ENCODE measurements at places on chromosomes 4 and X.

DNA sequence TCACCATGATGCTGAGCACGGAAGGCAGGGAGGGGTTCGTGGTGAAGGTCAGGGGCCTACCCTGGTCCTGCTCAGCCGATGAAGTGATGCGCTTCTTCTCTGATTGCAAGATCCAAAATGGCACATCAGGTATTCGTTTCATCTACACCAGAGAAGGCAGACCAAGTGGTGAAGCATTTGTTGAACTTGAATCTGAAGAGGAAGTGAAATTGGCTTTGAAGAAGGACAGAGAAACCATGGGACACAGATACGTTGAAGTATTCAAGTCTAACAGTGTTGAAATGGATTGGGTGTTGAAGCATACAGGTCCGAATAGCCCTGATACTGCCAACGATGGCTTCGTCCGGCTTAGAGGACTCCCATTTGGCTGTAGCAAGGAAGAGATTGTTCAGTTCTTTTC is 4.0 kb downstream of the HNRNPH2 start:
- no peak overlapping the region for H3K4me3 ChIP-seq
- no peak for DNase-seq
- peak overlapping the region; percentile 85 for H3K27ac ChIP-seq
- peaks cover 5% of the 10 kb centered on the region for H3K36me3 ChIP-seq

- no peak for DNase-seq
- no peaks in the 10 kb centered on the region for H3K36me3 ChIP-seq
- H3K4me3 ChIP-seq, result no peak overlapping the region
- no peaks in the 10 kb centered on the region for H3K4me1 ChIP-seq
- H3K27me3 ChIP-seq, result no peaks in the 10 kb centered on the region
- no peak overlapping the region for H3K27ac ChIP-seq
Observed at GRCh38 chr4:138736362-138736761, 279.2 kb upstream of the NOCT start.

- H3K4me3 ChIP-seq, result no peak overlapping the region
- H3K27ac ChIP-seq, result no peak overlapping the region
- H3K4me1 ChIP-seq, result no peaks in the 10 kb centered on the region
- DNase-seq, result no peak
- H3K27me3 ChIP-seq, result no peaks in the 10 kb centered on the region
- H3K36me3 ChIP-seq, result no peaks in the 10 kb centered on the region
Observed at GRCh38 chrX:111467896-111468295, 43.5 kb upstream of the SERTM2 start.

GRCh38 chr4:180790471-180790870 is 1452.7 kb upstream of the TENM3 start:
- no peaks in the 10 kb centered on the region for H3K27me3 ChIP-seq
- H3K27ac ChIP-seq, result no peak overlapping the region
- no peak for DNase-seq
- H3K36me3 ChIP-seq, result no peaks in the 10 kb centered on the region

GRCh38 chr4:138910195-138910913 is 105.2 kb upstream of the NOCT start:
- peaks cover 2% of the 10 kb centered on the region for H3K4me1 ChIP-seq
- H3K27me3 ChIP-seq, result peaks cover 16% of the 10 kb centered on the region
- H3K4me3 ChIP-seq, result no peak overlapping the region
- H3K36me3 ChIP-seq, result no peaks in the 10 kb centered on the region

GRCh38 chr4:68359508-68359907 is 9.6 kb upstream of the YTHDC1 start:
- peaks cover 22% of the 10 kb centered on the region for H3K27me3 ChIP-seq
- no peak for DNase-seq
- H3K36me3 ChIP-seq, result no peaks in the 10 kb centered on the region
- H3K4me1 ChIP-seq, result peaks cover 6% of the 10 kb centered on the region
- H3K27ac ChIP-seq, result no peak overlapping the region
- H3K4me3 ChIP-seq, result peak overlapping the region; percentile 59

- no peak for DNase-seq
- H3K27me3 ChIP-seq, result no peaks in the 10 kb centered on the region
- no peaks in the 10 kb centered on the region for H3K36me3 ChIP-seq
- no peak overlapping the region for H3K27ac ChIP-seq
- peaks cover 2% of the 10 kb centered on the region for H3K4me1 ChIP-seq
Observed at GRCh38 chr4:40373636-40374035, 38.5 kb downstream of the CHRNA9 start.

- peak overlapping the region; percentile 89 for H3K27ac ChIP-seq
- H3K27me3 ChIP-seq, result no peaks in the 10 kb centered on the region
- H3K36me3 ChIP-seq, result no peaks in the 10 kb centered on the region
- H3K4me3 ChIP-seq, result peak overlapping the region; percentile 96
- DNase-seq, result no peak
Observed at GRCh38 chrX:70452143-70452733, 7.6 kb downstream of the DLG3 start.

- no peaks in the 10 kb centered on the region for H3K36me3 ChIP-seq
- H3K4me3 ChIP-seq, result no peak overlapping the region
- peaks cover 65% of the 10 kb centered on the region for H3K27me3 ChIP-seq
- no peak for DNase-seq
- peaks cover 6% of the 10 kb centered on the region for H3K4me1 ChIP-seq
- no peak overlapping the region for H3K27ac ChIP-seq
Observed at GRCh38 chr4:140255467-140255866, 101.5 kb upstream of the MAML3 start.

DNA sequence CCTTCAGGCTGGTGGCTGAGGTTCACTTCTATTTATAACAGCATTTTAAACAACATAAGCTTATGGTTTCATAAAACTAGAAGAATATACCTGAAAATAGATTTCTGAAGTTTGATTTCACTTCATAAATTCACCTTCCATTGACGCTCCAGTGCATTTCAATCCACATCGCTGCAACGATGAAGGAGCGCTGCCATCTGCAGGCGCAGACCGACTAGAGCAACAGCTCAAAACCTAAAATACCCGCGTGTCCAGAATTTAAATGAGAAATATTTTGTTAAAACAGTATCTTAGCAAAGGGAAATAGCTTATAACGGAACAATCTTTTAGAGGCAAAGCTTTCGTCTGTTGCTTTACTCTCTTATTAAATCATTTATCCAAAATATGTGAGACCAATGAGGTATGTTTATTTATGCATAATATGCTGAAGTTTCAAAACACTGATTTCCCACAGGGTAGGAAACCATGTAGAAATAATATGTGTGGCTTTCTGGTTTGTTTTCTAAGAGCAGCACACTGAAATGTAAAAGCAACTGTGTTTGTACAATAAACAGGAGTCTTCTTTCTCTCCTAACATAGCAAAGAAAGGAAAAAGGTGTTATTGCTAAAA is 816.4 kb upstream of the FRG1 start:
- H3K4me3 ChIP-seq, result no peak overlapping the region
- no peaks in the 10 kb centered on the region for H3K36me3 ChIP-seq
- no peak for DNase-seq
- H3K4me1 ChIP-seq, result no peaks in the 10 kb centered on the region
- no peaks in the 10 kb centered on the region for H3K27me3 ChIP-seq

GRCh38 chr4:110904435-110905065 is 281.7 kb upstream of the PITX2 start:
- H3K36me3 ChIP-seq, result no peaks in the 10 kb centered on the region
- DNase-seq, result no peak
- H3K27ac ChIP-seq, result no peak overlapping the region
- H3K27me3 ChIP-seq, result no peaks in the 10 kb centered on the region
- no peak overlapping the region for H3K4me3 ChIP-seq
- no peaks in the 10 kb centered on the region for H3K4me1 ChIP-seq

GRCh38 chr4:56880572-56880971 is 27.1 kb upstream of the REST start:
- peaks cover 3% of the 10 kb centered on the region for H3K36me3 ChIP-seq
- no peak for DNase-seq
- no peak overlapping the region for H3K27ac ChIP-seq
- H3K4me1 ChIP-seq, result no peaks in the 10 kb centered on the region
- no peak overlapping the region for H3K4me3 ChIP-seq

- peak overlapping the region; percentile 19 for H3K27ac ChIP-seq
- peaks cover 21% of the 10 kb centered on the region for H3K4me1 ChIP-seq
- H3K36me3 ChIP-seq, result peaks cover 21% of the 10 kb centered on the region
- no peak for DNase-seq
- no peaks in the 10 kb centered on the region for H3K27me3 ChIP-seq
- H3K4me3 ChIP-seq, result no peak overlapping the region
Observed at GRCh38 chr4:2823671-2824328, 19.8 kb upstream of the ADD1 start.
